NCI-H1092 treated with DMSO at 0.1 percent for 48 hours (cell line): ENCODE measurements at places on chromosomes 2 and 18.

DNA sequence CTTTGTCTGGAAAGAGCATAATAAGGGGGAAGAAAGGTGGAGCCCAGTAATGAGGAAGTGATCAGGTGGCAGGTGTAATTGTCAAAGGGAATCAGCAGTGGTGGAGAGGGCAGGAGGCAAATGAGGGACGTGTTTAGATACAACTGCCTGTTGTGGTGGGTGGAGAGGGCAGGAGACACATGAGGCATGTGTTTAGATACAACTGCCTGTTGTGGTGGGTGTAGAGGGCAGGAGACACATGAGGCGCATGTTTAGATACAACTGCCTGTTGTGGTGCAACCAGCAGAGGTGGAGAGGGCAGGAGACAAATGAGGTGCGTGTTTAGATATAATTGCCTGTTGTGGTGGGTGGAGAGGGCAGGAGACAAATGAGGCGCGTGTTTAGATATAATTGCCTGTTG, 173.1 kb downstream of the ANKRD30B start:
- no peak for DNase-seq

- DNase-seq: no peak
These were observed 8.1 kb upstream of the SOS1 start for GRCh38 chr2:39128919-39129391.

GRCh38 chr18:7090771-7091170, 26.8 kb downstream of the LAMA1 start:
- DNase-seq: no peak

DNA sequence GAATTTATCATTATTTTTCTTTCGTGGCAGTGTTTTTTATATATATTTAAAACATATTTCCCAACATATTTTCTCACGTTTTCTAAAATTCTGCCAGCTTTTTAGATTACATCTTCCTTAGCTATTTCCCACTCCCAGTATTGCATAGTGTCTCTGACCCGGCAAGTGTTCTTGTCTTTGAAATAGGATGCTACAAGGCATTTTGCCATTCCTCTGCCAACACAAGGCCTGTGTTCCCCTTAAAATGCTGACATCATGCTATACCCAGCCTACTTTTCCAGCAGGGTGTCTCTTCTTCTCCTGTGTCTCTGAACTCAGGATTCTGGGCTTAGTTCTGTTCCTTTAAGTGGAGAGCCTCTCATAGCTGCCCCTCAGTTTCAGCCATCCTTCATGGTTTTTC, 115.2 kb downstream of the DIS3L2 start:
- DNase-seq: no peak

GRCh38 chr2:215441560-215442400, 5.9 kb upstream of the FN1 start:
- no peak for DNase-seq
